NCI-H774 (cell line): ENCODE measurements at places on chromosomes 16 and 17.
A peak's percentile ranks its signal among the peaks of the same experiment; 100 is the strongest.

DNA sequence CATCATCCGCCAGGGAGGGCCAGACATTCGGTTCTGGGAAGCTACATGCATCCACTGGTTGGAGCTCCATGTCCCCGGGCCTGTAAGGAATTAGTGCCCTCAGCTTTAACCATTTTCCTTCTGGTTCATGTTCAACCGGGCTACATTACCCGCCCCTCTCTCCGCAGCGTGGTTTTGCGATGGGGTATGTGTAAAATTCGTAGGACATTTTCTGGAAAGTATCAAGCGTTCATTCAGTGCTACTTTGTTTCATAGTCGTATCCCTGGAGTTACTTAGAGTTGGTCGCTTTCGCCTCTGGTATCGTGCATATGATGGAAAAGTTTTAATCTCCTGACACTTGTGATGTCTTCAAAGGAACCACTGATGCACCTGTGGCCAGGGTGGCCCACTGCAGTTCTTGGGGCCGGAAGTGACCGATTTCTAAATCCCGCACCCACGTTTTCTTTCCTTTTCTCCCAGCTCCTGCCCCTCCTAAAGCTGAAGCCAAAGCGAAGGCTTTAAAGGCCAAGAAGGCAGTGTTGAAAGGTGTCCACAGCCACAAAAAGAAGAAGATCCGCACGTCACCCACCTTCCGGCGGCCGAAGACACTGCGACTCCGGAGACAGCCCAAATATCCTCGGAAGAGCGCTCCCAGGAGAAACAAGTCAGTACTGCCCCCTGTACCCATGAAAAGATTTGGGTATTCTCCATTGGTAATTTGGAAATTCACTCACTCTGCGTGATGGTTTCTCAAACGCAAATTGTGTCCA, 637 bp downstream of the RPL23A start:
- DNase-seq = no peak

- DNase-seq = no peak
Observed at GRCh38 chr16:47499700-47500264, 38.7 kb downstream of the PHKB start.

DNA sequence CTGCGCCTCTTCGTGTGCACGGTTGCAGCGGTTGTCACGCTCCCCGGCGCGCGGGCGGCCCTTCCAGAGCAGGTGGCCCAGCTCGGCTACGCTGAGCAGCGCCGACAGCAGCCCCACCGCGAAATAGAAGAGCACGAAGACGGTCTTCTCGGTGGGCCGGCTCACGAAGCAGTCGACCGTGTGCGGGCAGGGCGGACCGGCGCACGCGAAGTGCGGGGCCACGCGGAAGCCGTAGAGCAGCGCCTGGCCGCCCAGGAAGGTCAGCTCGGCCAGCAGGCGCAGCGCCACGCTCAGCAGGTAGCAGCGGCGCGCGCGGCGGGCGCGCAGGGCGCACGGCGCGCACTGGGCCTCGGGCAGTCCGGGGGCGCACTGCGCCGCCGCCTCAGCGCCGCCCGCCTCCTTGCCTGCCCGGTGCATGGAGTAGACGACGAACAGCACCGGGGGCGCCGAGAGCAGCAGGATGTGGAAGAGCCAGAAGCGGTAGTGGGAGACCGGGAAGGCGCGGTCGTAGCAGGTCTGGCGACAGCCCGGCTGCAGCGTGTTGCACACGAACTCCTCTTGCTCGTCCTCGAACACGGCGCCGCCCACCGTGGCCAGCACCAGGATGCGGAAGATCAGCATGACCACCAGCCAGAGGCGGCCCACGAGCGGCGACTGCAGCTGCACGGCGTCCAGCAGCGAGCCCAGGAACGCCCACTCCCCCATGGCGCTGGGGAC, 1.3 kb downstream of the GJD3 start:
- DNase-seq = no peak

DNA sequence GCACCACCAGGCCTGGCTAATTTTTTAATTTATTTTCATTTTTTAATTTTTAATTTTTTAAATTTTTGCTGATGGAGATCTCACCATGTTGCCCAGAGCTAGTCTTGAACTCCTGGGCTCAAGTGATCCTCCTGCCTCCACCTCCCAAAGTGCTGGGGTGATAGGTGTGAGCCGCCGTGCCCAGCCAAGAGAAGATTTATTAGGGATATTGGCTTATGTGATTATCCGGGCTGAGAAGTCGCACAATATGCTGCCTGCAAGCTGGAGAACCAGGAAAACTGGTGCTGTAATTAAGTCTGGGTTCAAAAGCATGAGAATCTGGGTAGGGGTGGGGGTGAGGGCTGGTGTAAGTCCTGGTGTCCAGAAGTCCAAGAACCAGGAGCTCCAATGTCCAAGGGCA, 2.5 kb upstream of the C16orf90 start:
- DNase-seq = no peak

DNA sequence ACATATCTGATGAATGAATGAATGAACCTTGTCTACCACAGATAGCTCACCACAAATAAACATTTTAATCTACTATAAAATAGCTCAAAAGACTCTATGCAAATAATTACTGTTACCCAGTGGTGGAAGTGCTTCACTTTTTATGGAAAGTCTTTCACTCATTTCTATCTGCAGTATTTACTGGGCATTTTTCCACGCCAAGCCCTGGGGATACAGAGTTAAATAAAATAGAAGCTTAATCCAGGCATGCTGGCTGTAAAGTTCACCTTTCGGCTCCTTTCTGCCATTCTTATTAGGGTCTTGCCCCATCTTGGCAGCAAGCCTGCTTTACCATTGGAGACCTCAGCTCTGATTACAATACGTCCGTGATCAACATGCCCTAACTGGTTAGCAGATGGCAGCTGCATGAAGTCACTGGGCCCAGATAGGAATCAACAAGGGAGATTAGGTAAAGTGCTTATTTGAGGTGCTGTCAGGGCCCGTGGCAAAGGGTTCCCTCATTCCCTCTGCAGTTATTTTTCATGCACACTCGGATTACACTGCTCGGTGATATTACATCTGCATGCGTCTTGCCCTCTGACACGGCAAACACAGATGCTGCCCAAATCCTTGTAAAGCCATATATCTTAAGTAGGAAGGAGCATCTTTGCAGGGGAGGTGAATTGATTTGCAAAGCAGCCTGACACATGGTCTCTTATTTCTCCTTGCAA, 648.9 kb downstream of the WWOX start:
- no peak for DNase-seq

DNA sequence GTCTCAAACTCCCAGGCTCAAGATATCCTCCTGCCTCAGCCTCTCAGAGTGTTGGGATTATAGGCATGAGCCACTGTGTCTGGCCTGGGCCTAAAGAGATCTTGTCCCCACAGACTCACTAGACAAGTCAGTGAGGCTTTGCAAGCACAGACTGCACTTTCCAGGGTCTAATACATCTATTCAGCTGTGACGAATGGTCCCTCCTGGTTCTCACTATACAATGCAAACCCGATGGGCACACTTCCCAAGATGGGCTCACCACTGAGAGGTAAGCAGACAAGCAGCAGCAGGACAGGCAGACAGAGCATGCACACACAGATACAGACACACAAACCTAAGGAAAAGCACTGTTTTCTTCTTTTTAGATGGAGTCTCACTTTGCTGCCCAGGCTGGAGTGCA, 8.8 kb downstream of the MBTPS1 start:
- no peak for DNase-seq

GRCh38 chr16:30602616-30603277, 7.4 kb downstream of the ZNF689 start:
- DNase-seq = no peak

- peak; percentile 71 for DNase-seq
Observed at GRCh38 chr16:86554917-86555703, at the start of gene MTHFSD. Gene MTHFSD, minus strand, starts transcription at chr16:86555235. Its CDS starts 51 bp downstream, at chr16:86555184.

DNA sequence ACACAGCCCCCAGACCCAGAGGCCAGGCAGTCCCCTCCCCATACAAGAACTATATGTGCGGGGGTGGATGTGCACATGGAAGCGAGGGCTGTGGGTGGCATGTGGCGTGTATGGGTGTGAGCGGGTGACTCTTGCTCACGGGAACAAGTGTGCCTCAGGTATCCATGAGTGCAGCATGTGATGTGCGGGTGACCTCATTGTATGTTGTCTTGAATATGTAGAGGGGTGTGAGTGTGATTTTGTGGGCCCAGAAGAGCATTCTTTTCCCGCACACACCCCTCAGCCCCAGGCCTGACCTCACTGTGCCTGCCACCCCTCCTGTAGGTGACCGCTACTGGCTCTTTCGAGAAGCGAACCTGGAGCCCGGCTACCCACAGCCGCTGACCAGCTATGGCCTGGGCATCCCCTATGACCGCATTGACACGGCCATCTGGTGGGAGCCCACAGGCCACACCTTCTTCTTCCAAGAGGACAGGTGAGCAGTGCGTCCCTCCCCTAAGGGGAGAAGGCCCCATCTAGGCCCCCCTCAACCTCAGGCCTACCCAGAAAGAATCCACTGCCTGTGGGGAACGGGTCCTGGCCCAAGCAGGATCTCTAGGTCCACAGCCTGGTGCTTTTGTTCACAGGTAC, 17.4 kb downstream of the MMP15 start:
- DNase-seq = no peak

DNA sequence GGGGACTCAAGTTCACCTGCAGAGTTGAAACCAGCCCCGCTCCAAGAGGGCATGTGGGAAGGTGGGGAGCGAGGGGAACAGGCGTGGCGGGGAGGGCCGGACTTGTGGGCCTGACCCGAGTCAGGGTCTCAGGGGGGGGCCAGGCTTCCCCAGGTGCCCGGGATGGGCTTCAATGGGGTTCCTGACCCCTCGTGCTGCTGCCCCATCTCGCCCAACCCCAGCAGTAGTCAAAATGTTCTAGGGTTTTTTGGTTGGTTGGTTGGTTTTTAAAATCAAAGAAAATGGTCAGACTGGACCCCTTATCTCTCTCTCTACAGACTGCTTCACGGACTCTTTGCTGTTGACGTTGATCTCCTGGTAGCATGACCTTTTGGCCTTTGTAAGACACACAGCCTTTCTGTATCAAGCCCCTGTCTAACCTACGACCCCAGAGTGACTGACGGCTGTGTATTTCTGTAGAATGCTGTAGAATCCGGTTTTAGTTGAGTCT, 69.5 kb downstream of the AMFR start:
- DNase-seq = no peak

GRCh38 chr17:65763786-65764185, 202.3 kb upstream of the AXIN2 start:
- no peak for DNase-seq

DNA sequence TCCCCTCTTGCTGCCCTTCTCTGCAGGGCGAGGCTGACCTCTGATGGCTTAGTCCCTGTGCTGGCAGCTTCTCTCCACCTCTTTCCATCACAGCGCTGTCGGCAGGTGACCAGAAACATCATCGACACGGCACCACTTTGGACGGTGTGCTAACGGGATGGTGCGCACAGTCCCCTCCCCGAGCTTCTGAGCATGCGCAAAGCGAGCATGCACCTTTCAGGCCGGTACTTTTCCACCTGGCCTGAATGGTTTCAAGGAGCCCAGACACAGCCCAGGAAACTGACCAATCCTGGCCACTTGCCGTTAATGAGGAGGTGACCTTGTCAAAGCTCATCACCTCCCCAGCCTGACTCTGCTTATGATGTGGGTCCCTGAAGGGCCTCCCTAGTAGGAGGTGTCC, 54.8 kb downstream of the MGAT5B start:
- no peak for DNase-seq

- DNase-seq = peak; percentile 91
Observed at GRCh38 chr16:54930005-54930868, at the start of gene IRX5. Gene IRX5, plus strand, starts transcription at chr16:54930865. Its CDS starts 334 bp downstream, at chr16:54931199.

DNA sequence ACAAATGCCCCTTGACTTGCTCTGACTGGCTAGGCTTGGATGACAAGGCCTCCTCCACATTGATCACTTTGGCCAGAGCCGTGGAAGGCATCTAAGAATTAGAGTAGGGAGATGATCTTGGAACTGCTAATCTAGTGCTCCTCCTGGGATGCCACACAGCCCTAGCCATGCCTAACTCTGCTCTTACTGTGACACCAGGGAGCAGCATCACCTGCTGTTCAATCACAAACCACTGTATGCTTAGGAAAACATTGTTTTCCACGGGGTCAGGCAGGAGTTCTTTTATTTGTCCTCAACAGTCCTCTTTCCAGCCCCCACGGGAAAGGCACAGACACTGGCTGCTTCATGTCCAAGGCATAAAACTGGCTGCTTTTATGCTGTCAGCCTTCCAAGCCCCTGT, 46.3 kb downstream of the C16orf78 start:
- DNase-seq = no peak

GRCh38 chr16:27867122-27868110, 196.1 kb downstream of the GSG1L start:
- peak; percentile 5 for DNase-seq

- DNase-seq = no peak
Observed at GRCh38 chr17:9905078-9905415, at the start of gene RCVRN. Gene RCVRN, minus strand, starts transcription at chr17:9905271. Its CDS starts 91 bp downstream, at chr17:9905180.

DNA sequence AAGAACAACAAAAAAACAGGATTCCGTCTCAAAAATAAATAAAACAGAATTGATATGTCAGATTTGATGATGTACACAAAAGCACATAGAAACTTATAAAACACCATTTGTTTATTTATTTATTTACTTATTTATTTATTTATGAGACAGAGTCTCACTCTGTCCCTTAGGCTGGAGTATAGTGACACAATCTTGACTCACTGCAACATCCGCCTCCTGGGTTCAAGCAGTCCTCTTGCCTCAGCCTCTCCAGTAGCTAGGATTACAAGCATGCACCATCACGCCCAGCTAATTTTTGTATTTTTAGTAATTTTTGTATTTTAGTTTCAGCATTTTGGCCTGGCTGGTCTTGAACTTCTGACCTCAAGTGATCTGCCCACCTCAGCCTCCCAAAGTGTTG, 21.4 kb downstream of the BCAS3 start:
- no peak for DNase-seq

DNA sequence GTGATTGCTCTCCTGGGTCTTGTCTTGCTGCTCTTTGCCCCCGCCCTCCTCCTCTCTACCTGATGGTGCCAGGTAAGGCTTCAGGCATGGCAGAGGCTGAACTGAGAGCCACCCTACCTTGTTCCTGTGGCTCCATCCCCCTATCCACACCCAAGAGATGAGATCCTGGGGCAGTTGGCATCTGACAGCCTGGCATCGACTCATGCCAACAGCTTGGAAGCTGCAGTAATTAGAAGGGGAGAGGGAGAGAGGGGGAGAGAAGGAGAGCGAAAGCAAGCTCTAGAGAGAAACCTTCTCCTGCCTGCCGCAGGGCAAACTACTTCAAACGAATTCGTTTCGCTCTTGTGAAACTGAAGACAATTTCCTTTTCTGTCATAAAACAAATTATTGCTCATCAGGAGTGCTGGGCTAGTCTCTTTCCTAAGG, 13.8 kb upstream of the SP6 start:
- no peak for DNase-seq

GRCh38 chr17:36691606-36692005, 90.2 kb downstream of the MRM1 start:
- DNase-seq = no peak

- DNase-seq = no peak
Observed at GRCh38 chr17:83080858-83081683, 1.7 kb downstream of the METRNL start.

DNA sequence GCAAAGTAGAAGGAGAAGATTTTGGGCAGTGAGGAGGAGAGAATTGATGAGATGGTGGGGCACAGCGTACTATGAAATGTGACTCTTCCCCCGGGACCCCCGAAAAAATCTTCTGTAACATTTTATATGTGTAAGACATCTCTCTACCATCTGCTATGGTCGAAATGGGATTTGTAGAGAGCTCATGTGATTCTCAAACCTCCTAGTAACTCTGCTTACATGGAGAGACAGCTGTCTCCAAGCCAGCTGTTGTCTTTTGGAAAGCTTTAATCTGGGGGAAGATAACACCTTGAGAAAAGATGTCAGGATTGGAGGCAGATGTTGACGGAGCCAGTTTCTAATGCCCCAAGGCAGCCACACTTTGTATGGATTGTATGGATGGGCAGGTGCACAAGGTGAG, 94.1 kb downstream of the PRKCB start:
- DNase-seq = no peak

- no peak for DNase-seq
Observed at GRCh38 chr17:3917391-3917931, 1.2 kb upstream of the P2RX1 start.

- DNase-seq = peak; percentile 27
Observed at GRCh38 chr17:3535253-3535995, 22.2 kb downstream of the TRPV3 start.
